CD4-positive, alpha-beta T cell treated with Interferon alpha-2 for 1 hour (primary cell): ENCODE measurements at places on chromosomes 4 and X.

- DNase-seq = no peak
These were observed 67.8 kb downstream of the ZNF674 start for GRCh38 chrX:46477435-46477834.

GRCh38 chrX:38138900-38139299 lies 81.8 kb downstream of the SRPX start:
- no peak for DNase-seq

- DNase-seq = peak; percentile 45
These were observed 81.4 kb downstream of the IRF2 start for GRCh38 chr4:184392748-184393559.

GRCh38 chrX:40243755-40244515 lies 146.2 kb upstream of the BCOR start:
- DNase-seq = no peak

DNA sequence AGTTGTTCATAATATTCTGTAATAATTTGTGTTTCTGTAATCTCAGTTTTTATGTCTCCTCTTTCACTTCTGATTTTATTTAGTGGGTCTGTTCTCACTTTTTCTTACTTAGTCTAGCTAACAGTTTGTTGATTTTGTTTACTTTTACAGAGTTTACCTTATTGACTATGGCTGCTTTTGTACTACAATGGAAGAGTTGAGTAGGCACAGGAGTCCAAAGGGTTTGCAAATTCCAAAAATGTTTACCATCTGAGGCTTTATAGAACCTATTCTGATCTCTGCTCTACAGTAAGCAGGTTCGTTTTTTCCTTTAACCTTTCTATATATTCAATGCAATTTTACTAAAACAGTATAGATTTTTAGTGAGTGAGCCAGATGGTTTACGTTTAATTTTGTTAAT lies 55.1 kb downstream of the UGT2B17 start:
- DNase-seq = no peak

DNA sequence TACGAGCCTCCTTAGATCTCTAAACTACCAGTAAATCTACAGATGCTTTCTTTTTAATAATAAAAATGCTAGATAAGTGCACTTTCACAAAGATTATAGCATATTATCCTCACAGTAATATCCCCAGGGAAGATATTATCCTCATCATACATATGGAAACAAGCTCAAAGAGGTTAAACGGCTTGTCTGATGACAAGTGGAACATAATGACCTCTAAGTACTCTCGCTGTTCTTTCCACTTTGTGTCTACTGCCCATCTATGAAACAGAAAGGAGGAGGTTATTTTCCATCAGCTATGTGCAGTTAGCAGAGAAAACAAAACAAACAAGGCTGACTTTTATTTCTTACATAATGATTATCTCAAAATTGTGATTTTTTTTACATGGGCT lies 42.8 kb upstream of the PRDM8 start:
- DNase-seq = no peak

GRCh38 chr4:28278676-28279075 lies 1418.0 kb downstream of the STIM2 start:
- DNase-seq = no peak

- no peak for DNase-seq
These were observed 69.2 kb downstream of the SORBS2 start for GRCh38 chr4:185742766-185743165.

DNA sequence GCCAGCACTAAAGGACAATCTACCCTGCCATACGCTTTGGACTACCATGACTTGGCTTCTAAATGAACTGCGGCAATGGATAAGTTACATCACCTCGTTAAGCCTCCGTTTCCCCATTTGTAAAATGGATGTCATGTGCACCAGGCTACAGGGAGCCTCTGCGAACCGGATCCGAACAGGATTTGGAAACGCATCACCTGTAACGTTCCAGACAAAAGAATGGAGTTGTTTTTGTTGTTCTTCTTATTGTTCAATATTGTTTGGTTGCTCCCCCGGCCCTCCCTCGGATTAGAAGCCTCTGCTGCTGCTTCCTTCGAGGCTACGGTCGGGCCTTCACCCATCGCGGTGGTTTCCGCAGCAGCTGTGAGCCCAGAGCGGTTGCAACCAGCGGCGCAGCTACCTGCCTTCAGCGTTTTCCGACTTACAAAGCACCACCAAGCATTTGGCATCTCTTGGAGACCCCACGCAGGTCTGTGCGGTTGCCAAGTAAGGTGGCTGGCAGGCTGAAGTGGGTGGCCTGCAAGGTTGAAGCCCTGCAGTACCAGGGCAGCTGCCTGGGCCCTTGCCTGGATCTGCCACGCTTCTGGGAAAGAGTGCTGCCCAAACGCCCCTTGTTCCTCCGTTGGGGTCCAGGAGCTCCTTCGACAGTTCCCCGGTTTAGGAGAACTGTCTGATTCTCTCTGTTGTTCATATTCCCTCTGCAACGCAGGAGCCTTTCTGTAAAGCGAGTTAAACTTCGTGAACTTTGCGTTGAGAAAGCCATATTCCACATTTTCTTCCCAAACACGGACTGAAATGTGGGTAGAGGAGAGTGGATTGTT lies 7.1 kb downstream of the NKX3-2 start:
- no peak for DNase-seq

- no peak for DNase-seq
These were observed 106.4 kb downstream of the DHX15 start for GRCh38 chr4:24477919-24478318.

DNA sequence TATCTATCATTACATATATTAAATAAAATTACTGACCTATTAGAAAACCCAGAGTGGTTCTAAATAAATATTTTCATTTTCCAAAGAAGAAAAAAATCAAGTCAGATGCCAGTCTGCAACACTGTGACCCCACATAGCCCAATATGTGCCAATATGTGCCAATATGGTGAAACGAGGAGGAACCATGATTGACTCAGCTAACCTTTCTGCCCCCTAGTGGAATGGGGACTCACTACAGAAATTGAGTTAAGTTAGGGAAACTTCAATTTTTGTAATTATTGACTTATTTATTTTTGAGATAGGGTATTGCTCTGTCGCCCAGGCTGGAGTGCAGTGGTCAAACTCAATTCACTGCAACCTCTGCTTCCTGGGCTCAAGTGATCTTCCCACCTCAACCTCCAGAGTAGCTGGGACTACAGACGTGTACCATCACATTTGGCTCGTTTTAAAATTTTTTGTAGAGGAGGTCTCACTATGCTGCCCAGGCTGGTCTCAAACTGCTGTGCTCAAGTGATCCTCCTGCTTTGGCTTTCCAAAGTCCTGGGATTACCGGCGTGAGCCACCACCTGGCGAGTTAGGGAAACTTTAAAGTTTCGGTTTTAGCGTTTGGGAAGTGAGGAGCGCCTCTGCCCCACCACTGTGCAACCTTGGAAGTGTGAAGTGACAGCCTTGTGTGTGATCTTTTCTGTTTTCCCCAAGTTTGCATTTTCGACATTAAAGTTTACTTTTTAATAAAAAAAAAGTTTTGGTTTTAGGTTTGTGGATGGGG lies 116.8 kb upstream of the SHISA3 start:
- no peak for DNase-seq

DNA sequence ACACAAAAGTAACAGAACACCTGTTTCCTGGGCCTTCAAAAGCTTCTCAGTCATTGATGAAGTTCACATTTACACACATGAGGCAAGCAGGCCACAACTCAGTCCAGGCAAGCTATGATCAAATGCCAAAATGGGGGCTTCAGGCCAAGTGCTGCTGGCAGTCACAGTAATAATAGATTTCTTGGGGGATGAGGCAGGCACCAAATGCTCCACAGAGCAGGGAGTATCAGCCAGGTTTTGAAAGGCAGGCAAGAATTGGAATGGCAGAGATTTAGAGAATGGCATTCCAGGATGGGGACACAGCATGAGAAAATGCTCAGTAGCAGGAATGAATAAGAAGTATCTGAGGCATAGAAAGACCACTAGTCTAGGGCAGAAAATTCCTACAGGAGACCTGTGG lies 52.8 kb downstream of the GRIA3 start:
- no peak for DNase-seq

- no peak for DNase-seq
These were observed 552 bp downstream of the TCEAL9 start for GRCh38 chrX:103356858-103357257.

DNA sequence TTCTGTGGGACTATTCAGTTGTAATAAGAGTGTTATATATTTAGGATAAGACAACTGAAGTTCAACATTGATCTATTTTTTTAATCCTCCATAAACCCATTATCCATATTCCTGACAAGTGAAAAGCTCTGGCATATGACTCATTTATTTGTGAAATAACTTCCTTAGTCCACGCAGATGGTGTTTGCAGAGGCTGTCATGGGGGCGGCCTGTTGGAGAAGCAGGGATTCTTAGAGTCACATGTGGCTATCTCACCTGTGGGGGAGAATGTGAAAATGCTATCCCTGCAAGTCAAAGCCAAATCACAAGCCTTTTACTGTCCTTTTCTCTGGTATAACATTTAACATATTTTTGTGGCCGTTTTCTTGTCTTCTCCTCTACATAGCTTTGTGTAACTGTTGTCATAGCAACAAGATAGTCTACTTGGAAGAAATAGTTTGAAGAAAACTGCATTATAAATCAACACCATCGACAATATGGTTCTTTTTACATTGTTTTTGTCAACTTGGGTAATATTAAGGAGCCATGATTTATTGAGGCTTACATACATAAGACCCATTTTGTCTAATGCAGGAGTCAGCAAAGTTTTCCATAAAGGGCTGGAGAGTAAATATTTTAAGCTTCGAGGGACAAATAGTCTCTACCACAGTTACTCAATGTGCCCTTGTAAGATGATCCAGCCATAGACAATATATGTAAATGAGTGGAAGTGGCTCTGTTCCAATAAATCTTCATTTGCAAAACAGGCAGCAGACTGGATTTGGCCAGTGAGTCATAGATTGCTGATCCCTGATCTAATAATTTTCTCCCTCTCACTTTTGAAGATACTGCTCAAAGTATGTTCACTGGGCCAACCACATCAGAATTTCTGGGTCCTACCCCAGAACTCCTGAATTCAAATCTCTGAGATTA lies 395.0 kb downstream of the DTHD1 start:
- DNase-seq = no peak

- no peak for DNase-seq
These were observed 56.2 kb downstream of the TRIML1 start for GRCh38 chr4:188195389-188195985.

DNA sequence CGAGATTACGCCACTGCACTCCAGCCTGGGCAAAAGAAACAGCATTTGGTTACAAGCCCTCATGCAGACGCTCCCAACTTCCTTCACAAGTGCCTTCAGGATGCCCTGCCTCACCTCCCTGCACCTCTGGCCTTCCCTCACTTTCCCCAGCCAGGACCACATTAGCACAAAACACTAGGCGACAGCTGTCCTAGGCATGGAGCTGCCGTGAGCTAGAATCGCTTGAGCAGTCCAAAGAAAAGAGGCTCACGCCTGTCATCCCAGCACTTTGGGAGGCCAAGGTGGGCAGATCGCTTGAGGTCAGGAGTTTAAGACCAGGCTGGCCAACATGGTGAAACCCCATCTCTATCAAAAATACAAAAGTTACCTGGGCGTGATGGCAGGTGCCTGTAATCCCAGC lies 15.8 kb downstream of the RNF212 start:
- no peak for DNase-seq

- DNase-seq = no peak
These were observed 535.9 kb downstream of the IQCM start for GRCh38 chr4:149279776-149280175.

DNA sequence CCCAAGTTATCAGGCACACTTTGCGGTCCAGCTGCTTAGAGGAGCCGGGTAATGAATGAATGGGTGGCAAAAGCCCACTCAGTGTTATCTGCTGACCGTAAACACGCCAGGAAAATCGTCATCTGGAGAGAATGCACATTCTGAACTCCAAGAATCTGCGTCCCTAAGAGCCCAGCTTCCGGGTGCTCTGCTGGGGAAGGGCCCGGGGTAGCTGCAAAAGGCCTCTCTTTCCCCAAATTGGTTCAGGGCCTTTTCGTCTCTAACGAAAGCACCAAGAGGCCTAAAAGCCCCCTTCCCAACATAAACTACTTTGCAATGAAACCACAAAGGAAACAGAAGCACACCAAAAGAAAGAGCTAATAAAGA lies 1.6 kb upstream of the SFRP2 start:
- DNase-seq = no peak

DNA sequence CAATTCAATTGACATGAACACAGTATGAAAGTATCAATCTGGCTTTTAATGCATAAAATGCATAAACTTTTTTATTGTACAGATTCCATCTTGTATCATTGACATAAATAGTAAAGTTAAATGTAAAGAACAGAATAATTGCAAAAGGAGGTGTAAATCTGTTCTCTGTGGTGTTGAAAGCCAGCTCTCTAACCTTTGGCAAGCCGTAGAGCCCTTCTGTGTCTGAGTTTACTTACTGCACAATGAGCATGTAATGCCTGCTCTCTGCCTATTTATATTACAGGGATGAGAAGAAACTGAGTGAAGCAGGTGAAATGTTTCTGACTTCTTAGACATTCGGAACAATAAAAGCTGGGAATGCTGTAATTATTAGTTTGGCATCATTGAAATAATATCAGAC lies 389.3 kb upstream of the EPHA5 start:
- no peak for DNase-seq

GRCh38 chr4:159766241-159766640 lies 663.4 kb downstream of the RAPGEF2 start:
- no peak for DNase-seq

GRCh38 chrX:134512566-134512965 lies 52.6 kb downstream of the HPRT1 start:
- no peak for DNase-seq

GRCh38 chr4:29423836-29424721 lies 1296.1 kb upstream of the PCDH7 start:
- DNase-seq = no peak

DNA sequence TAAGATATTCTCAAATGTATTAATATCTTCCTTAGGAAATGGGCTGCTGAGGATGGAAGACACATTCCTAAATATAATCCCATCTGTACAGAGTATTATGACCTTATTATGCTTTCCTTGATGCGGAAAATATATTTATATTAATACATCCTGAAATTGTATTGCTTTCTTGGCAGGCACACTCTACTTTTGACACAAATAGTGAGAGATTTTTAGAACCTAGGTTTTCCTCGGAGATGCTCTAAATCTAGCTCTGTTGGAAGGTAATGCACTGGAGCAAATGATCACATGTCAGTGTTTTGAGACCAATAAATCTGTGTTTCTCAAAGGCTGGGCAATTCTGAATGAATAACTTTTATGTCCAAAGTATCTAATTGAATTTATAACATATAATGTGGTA lies 94.3 kb upstream of the MAGEC2 start:
- DNase-seq = no peak

- DNase-seq = no peak
These were observed 37.0 kb downstream of the IRS4 start for GRCh38 chrX:108699368-108699767.

GRCh38 chr4:100848841-100849240 lies 331.0 kb upstream of the EMCN start:
- DNase-seq = no peak
